ENCODE measurements at places on chromosomes 4 and X.

- DNase-seq = no peak
Measured at GRCh38 chr4:66016240-66016639, 346.0 kb upstream of the EPHA5 start.

GRCh38 chr4:132526652-132527051 lies 622.4 kb upstream of the PCDH10 start:
- DNase-seq = no peak

DNA sequence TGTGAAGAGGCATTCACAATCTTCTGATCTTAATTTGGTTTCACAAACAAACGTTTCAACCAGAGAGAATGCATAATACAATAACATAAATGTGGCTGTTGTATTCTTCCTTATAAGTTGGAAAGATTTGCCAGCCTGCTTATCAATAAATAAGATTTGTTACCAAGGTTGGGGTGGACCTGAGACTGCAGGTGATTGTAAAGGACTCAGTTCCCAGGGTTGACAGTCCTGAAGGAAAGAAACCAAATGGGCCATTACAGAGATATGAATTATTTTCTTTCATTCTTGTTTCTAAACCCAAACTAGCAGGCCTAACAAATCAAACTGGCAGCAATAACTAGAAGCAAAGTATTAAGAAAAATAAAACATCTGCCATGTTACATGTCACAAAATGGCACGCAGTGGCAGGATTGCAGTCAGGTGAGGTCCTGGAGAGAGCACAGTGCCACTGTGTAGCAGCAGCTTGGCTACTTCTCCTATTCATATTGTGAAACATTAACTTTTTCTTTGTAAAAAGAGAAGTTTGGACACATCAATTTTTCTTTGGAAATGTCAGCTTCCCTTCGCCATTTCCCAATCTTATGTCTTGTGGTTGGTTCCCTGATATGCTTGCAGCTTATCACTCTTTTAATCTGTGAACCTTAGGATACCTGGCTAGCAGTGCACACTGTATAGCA lies 133.8 kb upstream of the EMCN start:
- no peak for DNase-seq

DNA sequence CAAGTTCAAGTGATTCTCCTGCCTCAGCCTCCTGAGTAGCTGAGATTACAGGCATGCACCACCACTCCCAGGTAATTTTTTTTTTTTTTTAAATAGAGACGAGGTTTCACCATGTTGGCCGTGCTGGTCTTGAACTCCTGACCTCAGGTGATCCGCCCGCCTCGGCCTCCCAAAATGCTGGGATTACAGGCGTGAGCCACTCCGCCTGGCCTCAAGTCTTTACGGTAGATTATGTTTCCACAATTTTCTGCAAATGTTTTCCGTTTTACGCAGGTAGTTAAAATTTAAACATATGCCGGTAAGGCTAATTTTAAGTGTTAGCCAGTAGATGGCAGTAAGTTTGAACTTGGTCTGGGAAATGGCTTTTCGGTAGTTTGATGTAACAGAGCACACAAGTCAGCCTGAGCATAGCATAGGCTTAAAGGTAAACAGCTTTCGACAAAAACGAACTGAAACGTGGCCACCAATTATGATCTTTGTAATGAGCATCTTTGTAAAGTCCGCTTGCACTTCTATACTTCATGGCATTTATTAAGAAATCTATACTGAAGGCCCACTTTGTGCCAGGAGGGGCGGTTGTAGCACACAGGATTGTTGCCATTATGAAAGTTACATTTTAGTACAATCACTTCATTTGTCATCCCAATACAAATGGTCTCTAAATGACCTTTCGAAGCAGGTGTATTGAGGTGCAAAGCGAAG lies 31.1 kb downstream of the CCKAR start:
- DNase-seq = peak; percentile 41

DNA sequence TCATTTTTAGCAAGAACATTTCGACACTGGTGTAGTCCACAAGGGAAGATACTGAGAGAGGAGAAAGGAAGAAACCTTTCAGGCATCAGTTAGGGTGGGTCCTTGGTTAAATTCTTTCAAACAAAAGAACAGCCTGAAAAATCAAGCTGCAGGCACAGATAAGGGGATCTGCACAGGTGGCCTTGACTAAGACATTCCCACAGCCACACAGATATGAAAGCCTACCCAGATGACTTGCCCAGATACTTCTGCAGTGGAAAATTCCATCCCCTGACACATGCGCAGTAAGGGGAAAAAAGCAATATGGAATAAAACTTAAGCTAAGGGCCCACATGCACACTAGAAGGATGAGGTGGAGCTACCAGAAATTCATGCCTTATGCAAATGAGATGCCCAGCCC lies 8.9 kb upstream of the TMEM165 start:
- no peak for DNase-seq
